Uterus (tissue), 4 donors: ENCODE measurements at places on chromosomes 11 and 22. TPM values are rescaled to one million over a fixed set of nuclear protein-coding genes. Genes with fewer than 3 reads are reported as not detected.

Gene MMP7
- total RNA-seq, result 40.5 TPM

Gene ACRV1
- not detected for total RNA-seq

- no peak for DNase-seq
These were observed 36.7 kb upstream of the CLMP start for GRCh38 chr11:123231777-123232176.

DNA sequence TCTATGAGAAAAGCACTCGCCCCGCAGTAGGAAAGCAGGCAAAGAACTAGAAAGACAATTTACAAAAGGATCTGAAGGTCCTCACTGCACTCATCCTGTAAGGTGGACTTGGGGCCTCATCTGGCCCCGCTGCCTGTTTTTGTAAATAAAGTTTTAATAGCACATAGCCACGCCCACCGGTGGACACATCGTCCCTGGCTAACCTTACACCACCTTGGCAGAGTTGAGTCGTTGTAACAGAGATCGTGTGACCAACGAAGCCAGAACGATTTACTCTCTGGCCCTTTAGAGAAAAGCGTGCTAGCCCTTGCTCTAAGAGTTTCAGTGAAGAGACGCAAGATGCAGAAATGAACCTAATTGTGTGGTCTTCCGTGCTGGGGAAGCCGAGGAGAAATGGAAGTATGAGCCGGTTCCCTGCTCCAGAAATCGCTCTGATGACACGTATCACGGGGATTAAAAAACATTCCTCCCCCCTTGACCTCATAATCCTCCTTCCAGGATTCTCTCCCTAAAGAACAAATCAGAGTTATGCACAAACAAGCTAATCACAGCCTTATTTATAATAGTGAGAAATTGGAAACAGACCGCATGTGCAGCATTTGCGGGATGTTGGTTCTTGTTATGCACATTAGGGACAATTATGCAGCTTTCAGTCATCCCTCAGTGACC is 80.1 kb downstream of the CDKN1C start:
- peak; percentile 23 for DNase-seq

- DNase-seq, result peak; percentile 82
These were observed 229.8 kb downstream of the BLID start for GRCh38 chr11:121886005-121886734.

DNA sequence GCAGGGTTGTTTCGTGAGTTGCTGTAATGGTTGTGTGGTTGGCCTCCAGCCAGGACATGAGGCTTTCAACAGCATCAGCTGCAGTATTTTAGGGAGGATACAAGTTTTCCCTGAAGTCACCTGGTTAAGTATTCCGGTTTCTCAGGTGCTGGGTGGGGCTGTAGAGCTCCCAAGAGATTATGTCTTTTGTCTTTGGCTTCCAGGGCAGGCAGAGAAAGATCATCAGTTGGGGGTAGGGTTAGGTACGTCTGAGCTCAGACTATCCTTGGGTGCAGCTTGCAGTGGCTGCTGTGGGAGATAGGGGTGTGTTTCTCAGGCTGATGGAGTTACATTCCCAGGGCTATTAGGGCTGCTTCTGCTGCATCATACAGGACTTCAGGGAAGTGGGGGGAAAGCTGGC is 47.5 kb upstream of the MRGPRX1 start:
- no peak for DNase-seq

Gene SAA2
- not detected for total RNA-seq
